ENCODE measurements at places on chromosomes 2 and 18.
A peak's percentile ranks its signal among the peaks of the same experiment; 100 is the strongest.

- no peak for DNase-seq
These were observed 173.5 kb downstream of the ALK start for GRCh38 chr2:29747786-29748470.

GRCh38 chr2:53536583-53537361 is 230.8 kb upstream of the CHAC2 start:
- DNase-seq, result no peak

- DNase-seq, result no peak
These were observed 142.4 kb downstream of the CCBE1 start for GRCh38 chr18:59554796-59555335.

DNA sequence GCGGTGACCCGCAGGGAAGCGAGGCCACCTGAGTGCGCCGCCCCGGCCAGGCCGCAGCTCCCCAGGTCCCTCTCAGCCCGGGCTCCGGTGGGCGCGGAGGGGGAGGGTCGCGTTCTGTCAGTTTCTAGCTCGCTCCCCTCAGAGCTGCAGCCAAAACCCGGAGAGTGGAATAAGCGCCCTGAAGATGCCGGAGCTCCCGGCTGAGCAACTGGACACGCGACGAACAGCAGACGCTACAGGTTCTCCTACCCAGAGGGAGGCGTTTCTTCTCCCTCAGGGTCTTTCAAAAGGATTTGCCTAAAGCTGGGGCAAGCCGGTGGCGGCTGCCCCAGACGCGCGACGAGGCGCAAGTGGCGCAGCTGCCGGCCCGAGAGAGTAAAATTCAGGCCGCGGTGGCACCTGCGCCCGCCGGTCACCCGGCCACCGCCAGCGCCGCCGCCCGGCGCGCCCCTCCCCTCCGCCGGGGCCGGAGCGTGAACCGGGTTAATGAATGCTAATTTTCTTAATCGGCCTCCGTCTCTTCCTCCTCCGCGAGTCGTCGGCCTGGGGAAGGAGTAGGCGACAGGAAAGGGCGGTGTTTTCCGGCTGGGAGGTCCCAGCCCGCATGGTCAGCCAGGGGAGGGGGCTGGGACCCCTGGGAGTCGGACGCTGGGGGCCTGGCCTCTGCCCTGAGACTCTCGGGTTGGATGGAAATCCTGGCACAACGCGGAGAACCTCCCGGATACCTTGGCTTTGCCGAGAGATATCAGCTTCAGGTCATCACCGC is 845 bp upstream of the CDC42EP3 start:
- peak; percentile 37 for DNase-seq

- DNase-seq, result no peak
These were observed 80.5 kb upstream of the AFF3 start for GRCh38 chr2:100222844-100223243.

GRCh38 chr2:31322371-31322770 is 88.4 kb downstream of the EHD3 start:
- no peak for DNase-seq
